Nucleus accumbens (tissue), 56 donors: ENCODE measurements at places on chromosomes 4 and X.

DNA sequence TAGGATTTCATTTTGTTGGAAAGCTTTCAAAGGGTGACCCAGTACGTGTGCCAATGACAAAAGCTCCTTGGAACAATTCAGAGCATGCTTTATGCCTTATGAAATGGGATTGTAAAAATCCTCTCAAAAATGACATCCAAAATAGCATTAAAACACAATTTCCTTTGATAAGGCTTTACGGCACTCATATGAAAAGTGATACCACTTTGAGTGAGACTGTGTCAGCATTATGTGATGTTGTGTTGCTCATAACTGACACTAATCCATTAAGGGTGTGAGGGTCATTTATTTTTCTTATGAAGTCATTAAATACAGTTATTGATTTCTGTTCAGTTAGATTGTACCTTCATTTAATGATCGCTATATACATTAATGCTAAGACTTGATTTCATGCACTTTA is 250.2 kb downstream of the TENM3 start:
- no peak for DNase-seq

- DNase-seq: no peak
Measured at GRCh38 chrX:16870862-16871815, 977 bp upstream of the RBBP7 start.

GRCh38 chr4:55012363-55013230 is 112.8 kb downstream of the KDR start:
- DNase-seq: no peak

GRCh38 chr4:144709793-144710525 is 64.0 kb downstream of the HHIP start:
- peak; percentile 25 for DNase-seq

DNA sequence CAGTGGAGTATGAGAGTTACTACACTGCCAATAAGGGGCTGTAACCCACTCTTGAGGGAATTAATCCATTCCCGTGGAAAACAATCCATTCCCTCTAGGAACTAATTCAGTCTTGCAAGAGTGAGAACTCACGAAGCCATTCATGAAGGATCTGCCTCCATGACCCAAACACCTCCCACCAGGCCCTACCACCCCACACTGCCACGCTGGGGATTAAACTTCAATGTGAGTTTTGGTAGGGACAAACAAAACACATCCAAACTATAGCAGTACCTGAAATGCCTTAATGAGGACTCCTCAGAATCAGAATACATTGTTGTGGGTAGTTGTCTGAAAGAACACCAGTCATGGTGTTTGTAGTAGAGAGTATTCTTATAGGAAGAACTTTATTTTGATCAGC is 19.2 kb downstream of the PAGE4 start:
- DNase-seq: no peak

DNA sequence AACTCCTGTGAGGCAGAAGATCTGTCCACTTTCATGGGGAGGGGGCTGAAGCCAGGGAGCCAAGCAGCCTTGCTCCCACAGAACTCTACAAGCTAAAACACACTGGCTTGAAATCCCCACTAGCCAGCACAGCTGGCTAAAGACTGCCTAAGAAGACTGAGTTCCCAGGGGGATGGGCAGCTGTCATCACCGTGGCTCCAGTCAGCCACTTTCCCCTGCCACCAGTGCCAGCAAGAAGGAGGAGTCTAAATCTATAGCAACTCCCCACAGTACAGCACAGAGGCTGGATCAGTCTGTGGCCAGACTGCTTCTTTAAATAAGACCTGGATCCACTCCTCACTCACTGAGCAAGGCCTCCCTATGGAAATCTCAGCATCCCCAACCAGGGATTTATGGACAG is 308.6 kb downstream of the FAM47B start:
- DNase-seq: no peak

DNA sequence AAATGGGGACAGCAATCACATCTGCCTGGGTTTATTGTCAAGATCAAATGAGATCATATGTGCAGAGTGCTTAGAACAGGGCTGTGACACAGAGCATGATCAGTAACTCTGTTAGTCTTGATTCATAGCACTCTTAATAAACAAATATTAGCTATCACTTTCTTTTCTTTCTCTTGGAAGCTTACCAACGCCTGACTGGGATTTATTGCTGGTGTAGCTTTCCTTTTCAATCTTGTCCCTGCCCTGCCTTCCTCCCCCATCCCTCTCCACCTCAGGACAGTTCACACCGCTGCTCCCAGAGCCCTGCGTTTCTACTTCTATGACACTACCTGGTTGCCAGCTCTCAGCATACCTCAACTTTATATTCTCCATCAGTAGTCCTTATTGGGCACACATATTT is 120.7 kb downstream of the LDB2 start:
- no peak for DNase-seq

DNA sequence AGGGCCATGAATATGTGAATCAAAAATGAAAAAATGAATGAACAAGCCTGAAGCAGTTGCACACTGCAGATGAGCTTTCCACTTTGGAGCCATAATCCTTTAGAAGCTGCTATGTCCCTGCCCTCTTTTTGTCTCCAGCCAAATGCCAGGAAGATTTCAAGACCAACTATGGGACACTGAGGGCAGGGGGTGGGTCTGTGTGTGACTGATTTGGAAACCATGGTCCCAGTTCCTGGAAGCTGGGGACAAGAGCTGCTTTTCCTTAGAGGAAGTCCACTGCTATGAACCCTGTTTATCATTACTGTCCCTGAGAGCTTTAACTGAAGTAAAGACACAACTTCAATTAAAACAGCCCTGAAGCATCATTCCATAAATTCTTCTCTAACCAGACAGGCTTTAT is 153.9 kb upstream of the GPC4 start:
- no peak for DNase-seq

GRCh38 chr4:160371446-160371845 is 1268.6 kb downstream of the RAPGEF2 start:
- no peak for DNase-seq

GRCh38 chr4:6682862-6683590 is 10.7 kb upstream of the S100P start:
- DNase-seq: no peak

DNA sequence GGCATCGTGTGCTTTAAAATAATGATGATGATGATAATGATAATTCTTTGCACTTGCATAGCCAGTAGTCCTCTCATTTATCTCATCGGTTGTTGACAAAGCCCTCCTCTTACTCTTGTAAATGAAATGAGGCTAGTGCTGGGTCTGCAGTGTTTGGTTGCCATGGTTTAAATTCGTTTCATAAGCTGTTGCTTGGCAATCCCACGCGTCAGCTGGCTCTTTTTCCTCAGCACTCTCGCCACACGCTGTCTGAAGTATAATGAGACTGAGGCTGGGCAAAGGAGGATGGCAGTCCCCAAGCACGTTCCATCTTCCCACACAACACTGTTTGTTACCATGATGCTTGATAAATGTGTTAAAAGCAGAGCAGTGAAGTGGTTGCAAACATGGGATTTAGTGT is 15.5 kb downstream of the PAGE4 start:
- peak; percentile 3 for DNase-seq

DNA sequence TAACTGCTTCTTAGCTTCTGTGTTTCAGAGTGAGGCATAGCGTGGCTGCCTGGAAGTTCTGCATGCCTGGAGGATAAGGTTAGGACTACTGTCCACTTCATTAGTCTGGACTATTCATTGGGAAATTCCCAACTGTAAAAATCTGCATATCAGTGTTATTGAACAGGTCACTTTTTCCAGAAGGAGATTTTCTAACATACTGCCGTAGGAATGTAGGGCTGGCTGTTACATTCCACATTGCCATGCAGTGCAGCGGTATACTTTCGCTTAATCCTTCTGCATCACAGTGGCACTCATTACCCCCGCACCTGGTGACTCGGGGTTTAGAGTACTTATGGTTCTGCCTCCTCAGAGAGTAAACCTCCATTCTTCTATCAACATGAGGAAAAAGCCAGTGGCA is 104.6 kb downstream of the NPFFR2 start:
- DNase-seq: no peak

DNA sequence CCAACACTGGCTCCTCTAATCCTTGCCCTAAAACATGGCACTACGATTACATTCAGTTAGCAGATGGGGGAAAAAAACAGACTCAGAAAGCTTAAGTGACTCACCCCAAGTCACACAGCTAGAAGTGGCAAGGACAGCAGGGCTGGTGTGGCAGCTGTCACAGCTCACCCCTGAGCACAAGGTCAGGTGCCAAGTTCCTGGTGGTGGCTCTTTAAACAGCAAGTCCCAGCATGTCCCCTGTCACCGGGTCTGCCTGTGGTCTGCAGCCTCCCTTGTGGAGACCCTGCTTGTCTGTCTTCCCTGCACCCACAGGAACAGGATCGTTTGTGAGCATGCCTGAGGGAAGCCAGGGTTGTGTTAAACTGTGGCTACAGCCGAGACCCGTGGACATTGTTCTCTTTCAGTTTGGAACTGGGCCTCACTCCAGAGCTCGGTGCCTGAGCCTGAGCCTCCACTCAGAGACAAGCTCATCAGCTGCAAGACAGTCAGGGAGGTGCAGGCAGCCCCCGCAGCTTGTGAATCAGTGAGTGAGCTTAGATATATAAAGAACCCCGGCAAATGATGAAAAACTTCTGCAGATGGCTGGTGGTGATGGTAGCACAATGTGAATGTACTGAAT is 260.8 kb downstream of the BCOR start:
- DNase-seq: no peak

DNA sequence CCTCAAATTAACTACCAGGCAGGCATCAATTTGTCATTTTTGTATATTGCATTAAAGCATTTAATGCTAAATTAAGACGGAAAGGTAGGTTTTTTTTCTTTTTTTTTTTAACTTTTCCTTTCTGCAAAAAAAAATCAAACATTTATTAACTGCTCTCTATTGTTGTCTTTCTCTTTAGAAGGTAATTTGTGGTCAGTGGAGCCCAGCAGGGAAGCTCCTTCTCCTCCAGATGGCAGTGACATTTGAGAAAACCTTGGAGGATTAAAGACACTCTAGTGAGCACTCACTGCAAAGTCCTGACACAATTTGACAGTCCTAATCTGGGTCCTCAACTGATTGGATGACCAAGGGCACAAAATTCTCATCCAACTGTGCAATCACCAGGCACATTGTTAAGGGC is 102.4 kb downstream of the SLIT2 start:
- DNase-seq: no peak

- no peak for DNase-seq
Measured at GRCh38 chr4:13597141-13597540, 30.4 kb downstream of the BOD1L1 start.

DNA sequence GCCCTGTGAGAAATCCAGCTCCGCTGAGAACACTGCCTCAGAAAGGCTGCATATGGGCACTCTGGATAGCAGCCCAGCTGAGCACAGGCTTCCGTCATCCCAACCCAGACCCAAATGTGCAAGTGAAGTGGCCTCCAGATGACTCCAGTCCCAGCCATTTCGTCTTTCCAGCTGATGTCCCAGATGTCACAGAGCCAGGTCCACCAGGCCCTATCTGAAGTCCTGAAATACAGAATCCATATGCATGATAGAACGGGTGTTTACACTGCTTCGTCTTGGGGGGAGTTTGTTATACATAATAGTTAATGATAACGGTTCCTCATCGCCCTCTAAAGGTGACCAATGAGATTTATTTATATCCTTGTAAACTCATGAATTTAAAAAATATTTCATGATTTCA is 72.6 kb upstream of the TRIM2 start:
- DNase-seq: peak; percentile 34

DNA sequence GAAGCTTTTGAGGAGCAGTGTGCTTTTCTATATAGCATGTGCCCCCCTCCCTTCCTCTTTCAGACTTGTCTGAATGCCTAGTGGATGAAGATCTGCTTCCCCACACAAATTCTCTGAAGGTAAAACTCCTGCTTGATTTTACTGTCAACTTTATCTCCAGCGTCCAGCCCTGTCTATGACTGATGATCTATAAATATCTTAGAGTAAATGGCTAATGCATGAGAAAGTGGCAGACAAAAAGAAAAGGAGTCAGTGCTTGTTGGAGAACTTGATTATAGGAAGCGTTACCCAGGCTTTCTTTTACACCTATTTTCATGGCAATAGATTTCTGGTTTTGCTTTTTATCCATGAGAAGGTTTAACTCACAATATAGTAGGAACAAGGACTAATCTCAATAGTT is 168.3 kb upstream of the HS3ST1 start:
- no peak for DNase-seq

- DNase-seq: no peak
Measured at GRCh38 chrX:1361275-1361674, 24.7 kb downstream of the IL3RA start.

DNA sequence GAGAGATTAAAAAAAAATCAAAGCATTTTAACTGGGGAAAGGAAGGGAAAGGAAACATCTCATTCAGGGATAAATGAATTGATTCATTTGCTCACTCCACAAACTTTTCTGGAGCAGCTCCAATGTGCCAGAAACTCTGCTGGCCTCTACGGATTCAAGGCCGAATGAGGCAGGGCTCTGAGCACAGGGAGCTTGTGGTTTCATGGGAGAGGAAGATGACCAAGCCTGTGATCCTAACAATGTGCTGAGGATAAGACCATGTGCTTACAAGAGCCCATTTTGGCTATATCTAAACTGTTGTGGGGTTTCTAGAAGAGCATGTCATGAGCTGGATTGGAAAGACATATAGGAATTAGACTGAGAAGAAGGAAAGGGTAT is 137.5 kb downstream of the ZNF674 start:
- DNase-seq: no peak

DNA sequence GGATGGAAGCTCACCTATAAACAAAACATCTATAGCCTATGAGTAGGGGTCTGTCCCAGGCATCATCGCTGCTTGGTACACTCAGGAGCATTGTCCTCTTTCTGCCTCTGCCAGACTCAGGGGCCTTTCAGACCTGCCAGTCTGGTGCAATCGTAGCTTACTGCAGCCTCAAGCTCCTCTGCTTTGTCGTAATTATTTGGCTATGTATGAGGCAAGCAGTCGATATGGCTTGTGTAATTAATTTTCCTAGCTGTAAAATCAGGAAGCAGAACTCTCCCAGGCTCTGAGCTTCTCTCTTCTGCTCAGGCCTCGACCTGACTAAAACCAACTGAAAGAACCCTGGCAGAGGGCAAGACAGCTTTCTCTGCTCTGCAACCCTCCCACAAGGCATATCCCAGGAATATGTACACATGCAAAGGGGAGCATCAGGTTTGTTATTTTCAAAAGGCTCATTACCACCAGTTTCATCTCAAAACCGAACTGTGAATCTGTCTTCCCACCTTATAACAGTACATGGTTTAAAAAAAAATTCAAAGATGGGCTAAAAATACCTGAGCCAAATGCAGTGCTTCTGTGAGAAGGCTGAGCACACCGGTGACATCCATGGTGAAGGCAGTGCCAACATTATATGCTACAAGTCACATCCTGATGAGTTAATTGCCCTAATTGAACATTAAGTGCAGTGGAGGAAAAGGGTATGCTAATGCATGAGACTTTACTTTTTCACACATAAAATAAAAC is 309.2 kb upstream of the EMCN start:
- no peak for DNase-seq
